ENCODE measurements at places on chromosomes 2 and 18. TPM values are rescaled to one million over a fixed set of nuclear protein-coding genes. Genes with fewer than 3 reads are reported as not detected.
A peak's percentile ranks its signal among the peaks of the same experiment; 100 is the strongest.

The HRH4 gene
- polyA plus RNA-seq, result not detected

The CXCR1 gene
- polyA plus RNA-seq, result 0.10 TPM

The NEU4 gene
- polyA plus RNA-seq, result 0.55 TPM

The DCAF17 gene
- 31.6 TPM for polyA plus RNA-seq

The TTN gene
- polyA plus RNA-seq, result 2.5 TPM

The MDH1B gene
- polyA plus RNA-seq, result 7.4 TPM

The SPATA3 gene
- not detected for polyA plus RNA-seq

The PLCD4 gene
- 10.9 TPM for polyA plus RNA-seq

The CLK1 gene
- polyA plus RNA-seq, result 343 TPM

DNA sequence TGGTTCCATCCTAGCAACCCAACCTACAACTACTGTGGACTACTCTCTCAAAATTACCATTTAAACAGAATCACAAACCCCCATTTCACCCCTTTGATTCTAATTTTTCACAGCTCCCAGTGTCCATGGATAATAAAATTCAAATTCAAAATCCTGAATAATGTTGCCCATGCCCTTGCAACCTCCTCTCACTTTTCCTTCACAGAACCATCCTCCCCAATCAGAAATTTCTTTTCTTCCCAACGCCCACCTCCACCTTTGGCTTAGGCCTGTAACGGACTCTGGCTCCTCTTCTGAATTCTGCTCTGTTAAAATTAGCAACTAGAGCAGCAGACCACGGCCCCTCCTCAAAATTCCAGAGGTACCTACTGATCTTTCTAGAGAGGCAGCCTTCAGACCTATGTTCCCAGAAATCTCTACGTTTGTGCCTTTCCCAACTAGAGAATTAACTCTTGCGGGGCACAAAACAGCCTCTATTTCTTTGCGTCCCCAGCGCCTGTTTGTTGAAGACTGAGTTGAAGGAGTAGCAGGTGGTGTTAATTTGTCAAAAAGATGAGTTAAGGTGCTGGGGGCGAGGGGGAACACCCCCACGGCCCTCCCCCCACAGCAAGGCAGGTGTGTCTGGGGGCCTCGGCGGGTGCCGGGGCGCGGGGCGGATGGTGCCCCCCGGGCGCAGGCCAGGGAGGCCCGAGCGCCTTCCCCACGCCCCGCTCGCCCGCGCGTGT, 428 bp upstream of the MAP3K20 start:
- no peak for DNase-seq

- DNase-seq, result no peak
Observed at GRCh38 chr2:26144953-26145680, 27.8 kb upstream of the GAREM2 start.

- no peak for DNase-seq
Observed at GRCh38 chr2:176118601-176119339, 2.2 kb downstream of the HOXD10 start.

DNA sequence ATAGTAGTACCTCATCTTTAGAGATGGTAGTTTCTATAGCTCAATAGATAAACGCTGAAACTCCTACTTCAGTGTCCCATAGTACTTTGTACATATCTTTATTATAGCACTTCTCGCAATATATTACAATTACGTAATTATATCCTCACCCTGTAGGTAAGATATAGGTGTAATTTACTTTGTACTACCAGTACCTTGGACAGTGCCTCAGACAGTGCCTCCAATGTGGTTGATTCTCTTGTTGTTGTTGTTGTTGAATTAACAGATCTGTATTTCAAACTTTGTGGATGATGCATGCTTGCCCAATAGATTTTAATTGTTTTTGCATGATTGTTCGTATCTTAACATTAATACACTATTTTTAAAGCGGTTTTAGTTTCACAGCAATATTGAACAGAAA, 188.6 kb downstream of the ARL6IP6 start:
- DNase-seq, result no peak

DNA sequence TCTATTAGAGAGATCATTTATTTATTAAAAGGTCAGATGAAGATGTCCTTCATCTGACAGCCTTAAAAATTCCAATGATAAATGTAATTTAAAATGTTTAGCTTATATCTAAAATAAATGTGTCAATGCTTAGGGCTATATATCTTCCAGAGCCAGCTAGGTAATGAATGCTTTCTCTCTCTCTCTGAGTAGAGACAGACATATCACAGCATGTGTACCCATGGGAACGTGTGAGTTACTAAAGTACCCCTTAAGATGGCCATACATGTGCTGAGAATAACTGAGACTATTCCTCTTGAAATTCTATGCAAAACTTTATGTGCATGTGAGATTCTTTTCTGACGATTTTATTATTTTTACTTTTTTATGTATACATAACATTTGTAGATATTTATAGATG, 420.9 kb upstream of the ST6GAL2 start:
- no peak for DNase-seq

DNA sequence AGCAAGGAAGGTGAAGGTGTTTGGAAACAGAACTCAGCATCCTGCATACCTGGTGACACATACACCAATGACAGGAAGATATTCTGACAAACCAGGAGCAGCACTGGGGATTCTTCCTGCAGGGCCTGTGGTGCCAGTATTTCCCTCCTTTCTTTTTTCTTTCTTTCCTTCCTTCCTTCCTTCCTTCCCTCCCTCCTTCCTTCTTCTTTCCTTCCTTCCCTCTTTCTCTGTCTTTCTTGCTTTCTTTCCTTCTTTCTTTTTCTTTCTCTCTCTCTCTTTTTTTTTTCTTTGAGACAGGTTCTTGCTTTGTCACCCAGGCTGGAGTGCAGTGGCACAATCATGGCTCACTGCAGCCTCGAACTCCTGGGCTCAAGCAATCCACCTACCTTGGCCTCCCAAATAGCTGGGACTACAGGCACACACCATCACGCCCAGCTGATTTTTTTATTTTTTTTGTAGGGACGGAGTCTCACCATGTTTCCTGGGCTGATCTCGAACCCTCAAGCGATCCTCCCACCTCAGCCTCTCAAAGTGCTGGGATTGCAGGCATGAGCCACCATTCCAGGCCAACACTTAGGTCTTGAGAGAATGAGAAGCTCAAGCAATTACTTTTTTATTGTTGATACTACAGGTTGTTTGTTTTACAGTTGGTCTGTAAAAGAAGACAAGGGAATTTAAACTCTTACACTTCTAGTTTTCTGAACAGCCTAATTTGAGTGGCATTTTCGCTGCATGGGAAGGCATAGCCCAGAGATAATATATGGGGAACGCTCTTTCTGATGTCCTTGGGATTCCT, 54.7 kb upstream of the GATA6 start:
- DNase-seq, result no peak

GRCh38 chr2:214377286-214377624, 33.6 kb upstream of the VWC2L start:
- no peak for DNase-seq

GRCh38 chr2:145184741-145185651, 665.1 kb upstream of the ZEB2 start:
- DNase-seq, result no peak

DNA sequence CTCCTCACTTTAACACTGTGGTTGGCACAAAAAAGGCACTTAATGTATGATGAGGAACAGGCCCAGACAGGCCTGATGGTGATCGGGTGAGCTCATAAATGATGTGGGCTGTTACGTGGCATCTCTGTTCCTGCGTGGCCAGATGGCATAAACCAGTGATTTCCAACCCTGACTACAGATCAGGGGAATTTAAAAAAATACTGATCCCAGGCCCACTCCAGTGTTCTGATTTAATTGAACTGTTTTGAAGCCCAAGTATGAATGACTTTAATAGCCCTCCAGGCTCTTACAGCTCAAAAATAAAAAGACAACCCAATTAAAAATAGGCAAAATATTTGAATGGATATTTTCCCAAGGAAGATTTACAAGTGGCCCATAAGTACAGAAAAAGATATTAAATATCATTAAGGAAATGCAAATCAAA, 48.2 kb downstream of the LIPG start:
- DNase-seq, result no peak

GRCh38 chr2:54480025-54480424, 23.9 kb downstream of the SPTBN1 start:
- no peak for DNase-seq

DNA sequence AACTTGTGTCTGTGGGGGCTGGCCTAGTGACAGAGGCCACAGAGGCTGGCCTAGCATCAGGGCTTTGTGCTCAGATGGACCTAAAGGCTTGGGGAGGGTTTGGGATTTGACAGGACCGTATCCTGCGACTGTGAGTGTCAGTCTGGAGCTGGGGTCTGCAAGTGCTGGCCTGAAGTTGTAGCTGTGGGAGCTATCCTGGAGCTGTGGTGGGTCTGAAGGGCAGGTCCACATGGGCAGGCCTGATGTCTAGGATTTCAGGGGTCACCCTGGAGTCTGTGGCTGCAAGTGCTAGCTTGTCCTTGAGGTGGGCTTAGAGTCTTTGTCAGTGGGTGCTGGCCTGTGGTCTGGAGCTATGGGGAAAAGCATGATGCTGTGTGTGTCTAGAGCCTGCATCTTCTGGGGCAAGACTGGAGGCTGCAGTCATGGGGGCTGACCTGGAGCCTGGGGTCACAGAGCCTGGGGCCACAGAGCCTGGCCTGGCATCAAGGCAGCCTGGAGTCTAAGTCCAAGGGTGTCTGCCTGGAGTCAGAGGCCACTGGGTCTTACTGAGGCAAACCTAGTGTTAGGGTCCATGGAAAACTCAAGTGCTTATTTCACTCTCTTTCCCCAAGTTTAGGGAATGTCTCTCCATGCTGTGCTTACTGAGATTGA, 3.6 kb downstream of the REG3A start:
- DNase-seq, result no peak

DNA sequence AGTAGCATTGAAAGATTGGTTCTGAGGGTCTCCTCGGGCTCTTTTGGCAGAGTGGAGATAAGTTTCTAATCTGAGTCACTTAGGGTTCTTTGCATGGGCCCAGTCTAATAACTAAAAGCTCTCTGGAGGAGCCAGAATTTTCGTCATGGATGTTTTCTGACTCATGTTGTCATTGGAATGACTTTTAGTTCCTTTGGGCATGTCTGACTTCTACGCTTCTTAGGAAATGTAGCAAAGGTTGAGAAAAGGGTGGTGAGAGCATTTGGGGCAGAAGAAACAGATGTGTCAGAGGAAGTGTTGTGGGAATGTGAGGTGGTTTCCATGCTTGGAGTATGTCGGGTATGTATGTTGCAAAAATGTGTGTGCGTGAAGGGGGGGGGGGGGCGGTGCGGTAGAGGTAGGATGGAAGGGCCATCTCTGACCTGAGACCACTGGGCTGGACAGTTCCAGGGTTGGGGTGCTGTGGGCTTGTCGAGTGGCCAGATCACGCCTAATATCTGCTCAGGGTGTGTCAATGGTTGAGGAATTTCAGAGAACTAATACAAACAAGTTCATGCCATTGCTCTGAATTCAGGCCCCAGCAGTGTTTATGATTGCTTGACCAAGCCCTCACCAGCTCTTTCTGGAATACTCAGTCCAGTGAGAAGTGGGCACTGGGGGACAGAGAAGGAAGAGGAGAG, 26.9 kb downstream of the KLHL29 start:
- no peak for DNase-seq

DNA sequence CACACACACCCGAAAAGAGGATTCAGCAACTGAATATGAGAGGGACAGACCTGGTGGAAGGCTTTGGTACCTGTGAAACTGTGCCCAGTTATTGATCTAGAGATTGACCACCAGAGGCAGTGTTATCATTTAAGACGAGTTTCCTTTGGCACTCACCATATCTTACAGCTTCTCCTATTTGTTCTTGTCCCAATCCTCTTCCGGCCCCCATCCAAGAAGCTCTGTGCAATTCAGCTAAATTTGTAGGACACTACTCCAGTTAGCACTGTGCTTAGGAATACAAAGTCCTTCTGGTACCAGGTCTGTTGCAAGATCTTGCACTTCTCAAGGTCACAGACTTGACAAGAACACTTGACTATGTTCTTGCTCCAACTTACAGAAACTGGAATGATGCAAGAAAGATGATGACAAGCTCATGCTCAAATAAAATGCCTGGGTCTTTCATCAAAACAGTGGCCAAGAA, 177.7 kb downstream of the TMEM247 start:
- DNase-seq, result peak; percentile 67

DNA sequence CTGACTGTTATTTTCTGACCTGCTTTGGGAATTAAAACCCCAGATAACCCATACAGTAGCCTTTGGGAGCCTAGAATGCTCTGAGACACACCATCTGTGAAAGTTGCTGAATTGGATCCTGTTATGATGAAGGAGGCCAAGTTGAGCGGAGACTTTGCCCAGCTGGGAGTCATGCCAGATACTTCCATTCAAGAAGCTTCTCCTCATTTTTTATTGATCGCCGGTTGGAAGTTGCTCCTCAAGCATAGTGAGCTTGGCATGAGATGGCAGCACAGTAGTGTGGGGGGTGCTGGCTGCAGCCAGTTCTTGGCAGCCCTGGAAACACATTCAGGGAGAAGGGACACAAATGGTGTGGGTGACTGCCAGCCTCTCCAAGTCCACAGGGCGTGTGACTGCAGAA, 270.7 kb upstream of the NRP2 start:
- DNase-seq, result no peak

GRCh38 chr2:2542966-2543611, 212.0 kb upstream of the MYT1L start:
- DNase-seq, result no peak

DNA sequence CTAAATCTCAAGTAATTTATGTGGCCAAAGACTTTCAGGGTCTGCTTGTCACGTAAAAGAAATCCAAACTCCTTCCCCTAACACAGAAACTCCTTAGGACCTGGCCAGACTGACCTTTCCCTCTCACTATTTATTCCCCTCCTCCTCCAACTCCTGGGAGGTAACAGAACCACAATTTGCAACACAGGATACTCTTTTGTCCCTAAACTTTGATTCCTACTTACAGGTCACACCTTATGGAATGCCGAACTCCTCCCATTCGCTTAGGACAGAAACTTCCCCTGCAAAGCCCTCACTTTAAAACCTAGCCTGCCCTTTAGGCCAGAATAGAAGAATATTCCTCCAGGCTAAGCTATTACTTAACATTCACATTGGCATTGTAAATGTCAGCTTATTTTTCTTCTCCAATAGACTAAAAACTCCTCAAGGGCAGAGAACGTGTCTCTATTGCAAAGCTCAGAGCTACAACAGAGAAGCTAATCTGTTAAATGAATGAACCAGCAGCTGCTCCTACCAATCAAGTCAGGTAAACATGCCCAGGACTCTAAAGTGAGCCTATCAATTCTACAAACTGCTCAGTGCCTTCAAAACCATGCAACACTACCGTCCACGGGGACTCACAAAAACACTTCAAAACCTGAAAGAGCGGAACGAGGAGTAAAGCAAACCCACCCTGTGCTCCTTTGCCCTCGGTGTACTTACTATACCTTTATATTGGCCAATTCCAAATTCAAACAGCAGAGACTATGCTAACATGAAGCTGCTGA, 6.1 kb downstream of the INO80D start:
- DNase-seq, result no peak

GRCh38 chr2:74845991-74846390, 12.1 kb downstream of the HK2 start:
- no peak for DNase-seq

GRCh38 chr2:224449212-224450147, 47.6 kb upstream of the FAM124B start:
- no peak for DNase-seq

DNA sequence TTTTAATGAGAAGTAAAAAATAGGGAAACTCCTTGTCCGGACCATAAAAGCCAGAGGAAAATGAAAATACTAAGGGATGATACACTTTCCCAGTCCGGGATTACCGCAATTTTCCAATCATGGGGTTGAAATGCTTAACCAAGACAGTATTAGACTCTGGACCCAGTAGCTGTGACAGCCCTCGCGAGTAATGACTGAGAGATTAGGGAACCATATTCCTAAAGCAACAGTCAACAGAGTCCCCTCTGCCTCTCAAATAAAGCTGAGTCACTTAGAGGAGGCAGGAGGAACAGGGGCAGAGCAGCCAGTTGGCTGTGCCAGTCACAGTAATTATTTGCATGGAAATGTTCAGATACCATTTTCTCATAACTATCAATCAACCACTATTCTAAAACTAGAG, 34.8 kb downstream of the GPATCH11 start:
- DNase-seq, result no peak
